Substantia nigra (tissue), 51 donors: ENCODE measurements at places on chromosomes 1 and 21.

DNA sequence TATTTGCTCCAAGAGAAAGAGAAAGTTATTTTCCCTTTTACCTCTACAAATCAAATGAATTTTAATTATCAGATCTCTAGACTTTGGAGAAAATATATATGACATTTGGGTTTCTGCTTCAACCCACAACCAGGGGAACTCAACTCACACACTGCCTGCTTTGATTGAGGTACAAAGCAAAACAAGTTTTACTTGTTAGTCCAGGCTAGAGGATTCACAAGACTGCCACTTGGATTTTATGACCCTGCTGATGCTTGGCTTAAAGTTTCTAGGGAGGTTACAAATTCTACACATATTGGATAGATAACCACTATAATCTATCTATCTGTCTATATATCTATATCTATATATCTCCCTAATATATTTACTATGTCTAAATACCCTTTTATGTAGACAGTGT lies 467.3 kb upstream of the RGS18 start:
- no peak for DNase-seq

DNA sequence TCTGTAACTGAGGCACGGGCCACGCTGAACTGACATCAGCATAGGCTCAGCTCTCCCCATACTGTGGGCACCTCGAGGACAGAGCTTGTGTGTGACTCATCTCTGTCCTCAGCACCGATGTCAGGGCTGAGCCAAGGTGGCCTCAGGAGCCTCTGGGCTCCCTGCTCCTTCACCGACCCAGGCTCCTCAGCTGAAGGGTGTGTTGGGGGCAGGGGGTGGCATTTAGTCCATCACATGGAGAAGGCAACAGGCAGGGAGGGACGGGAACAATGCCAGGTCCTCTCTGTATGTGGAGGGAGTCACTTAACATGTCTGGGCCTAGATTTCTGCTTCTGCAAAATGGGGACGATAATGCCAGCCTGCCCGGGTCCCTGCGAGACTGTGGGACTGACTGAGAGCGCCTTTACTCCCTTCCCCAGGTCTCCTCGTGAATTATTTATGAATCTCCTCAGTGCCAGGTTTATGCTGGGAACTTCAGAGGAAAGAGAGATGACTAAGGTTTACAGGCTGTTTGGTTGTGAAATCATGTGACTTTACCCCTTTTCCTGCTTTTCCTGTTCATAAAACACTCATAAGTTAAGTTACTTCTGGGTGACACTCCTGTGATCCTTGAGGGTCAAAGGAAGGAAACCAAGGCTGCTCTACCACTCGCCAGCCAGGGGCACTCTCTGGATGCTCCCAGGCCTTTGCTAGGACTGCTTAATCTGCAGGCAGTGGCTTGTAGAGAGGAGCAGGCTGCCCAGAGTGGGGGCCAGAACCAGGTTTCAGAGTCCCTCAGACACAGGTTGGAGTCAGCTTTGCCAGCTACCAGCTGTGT lies 16.2 kb downstream of the TTC39A start:
- no peak for DNase-seq

DNA sequence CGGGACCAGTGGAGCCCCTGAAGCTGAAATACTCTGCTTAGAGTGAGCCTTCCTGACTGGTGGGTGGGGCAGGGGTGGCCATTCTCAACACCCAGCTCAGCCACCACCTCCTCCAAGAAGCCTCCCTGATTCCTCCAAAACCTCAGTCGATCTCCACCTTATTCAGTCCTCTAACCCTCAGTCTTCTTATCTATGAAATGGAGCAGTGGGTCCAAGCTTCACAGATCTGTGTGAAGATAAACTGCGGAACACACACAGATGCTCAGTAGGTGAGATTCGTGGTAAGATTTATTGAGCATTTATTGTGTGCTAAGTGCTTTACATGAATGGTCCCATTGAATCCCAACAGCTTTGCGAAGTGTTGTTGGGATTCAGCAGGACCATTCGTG lies 93.1 kb upstream of the RUNX3 start:
- DNase-seq, result no peak

GRCh38 chr1:6850537-6850936 lies 65.3 kb downstream of the CAMTA1 start:
- DNase-seq, result no peak

GRCh38 chr1:42005530-42005929 lies 86.8 kb upstream of the HIVEP3 start:
- DNase-seq, result no peak

- DNase-seq, result no peak
Measured at GRCh38 chr21:40335704-40336103, 468.5 kb downstream of the PCP4 start.

- DNase-seq, result no peak
Measured at GRCh38 chr1:193457676-193458075, 271.3 kb upstream of the B3GALT2 start.

- no peak for DNase-seq
Measured at GRCh38 chr1:52056937-52057231, 789 bp downstream of the BTF3L4 start.

DNA sequence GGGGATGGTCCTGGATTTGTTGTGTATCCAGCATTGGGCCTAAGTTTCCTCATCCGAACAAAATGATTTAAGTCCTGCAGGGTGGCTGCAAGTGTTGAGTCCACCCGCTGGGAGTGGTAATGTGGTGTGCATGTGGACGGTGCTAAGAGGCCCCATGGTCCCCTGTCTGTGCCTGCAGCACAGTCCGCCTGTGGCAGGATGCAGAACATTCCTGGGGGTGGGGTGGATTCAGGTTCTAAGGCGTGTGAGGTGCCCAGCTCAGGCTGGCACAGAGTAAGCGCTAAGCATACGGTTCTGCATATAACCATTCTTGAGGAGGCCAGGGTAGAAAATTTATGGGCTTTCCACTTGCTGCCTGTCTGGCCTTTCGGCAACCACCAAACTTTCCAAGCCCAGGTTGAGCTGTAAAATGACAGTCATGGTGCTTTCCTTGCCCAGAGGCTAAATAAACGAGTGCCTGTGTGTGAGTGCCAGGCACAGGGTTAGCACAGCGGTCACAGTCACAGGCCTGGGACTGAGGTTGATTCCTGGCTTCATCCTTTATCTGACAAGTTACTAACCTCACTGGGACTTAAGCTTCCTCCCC lies 30.7 kb downstream of the SLC2A1 start:
- no peak for DNase-seq

GRCh38 chr1:61892977-61893376 lies 150.7 kb downstream of the PATJ start:
- DNase-seq, result no peak

DNA sequence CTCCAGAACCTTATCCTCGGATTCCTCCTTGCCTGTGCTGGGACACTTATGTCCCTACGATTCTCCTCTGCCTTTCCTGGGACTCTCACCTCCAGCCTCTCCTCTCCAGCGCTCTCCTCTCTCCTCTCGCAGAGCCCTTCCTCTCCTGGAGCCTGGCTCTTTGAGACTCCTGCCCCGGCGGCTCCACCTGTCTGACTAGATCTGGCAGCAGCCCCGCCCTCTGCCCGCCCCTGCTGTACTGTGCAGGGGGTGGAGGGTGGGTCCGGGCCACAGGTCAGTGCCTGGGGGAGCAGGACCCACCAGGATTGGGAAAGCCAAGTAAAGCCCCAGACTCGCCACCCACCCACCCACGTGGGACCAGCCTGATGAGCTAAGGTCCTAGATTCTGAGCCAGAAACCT lies 1.6 kb downstream of the ELOVL1 start:
- no peak for DNase-seq

DNA sequence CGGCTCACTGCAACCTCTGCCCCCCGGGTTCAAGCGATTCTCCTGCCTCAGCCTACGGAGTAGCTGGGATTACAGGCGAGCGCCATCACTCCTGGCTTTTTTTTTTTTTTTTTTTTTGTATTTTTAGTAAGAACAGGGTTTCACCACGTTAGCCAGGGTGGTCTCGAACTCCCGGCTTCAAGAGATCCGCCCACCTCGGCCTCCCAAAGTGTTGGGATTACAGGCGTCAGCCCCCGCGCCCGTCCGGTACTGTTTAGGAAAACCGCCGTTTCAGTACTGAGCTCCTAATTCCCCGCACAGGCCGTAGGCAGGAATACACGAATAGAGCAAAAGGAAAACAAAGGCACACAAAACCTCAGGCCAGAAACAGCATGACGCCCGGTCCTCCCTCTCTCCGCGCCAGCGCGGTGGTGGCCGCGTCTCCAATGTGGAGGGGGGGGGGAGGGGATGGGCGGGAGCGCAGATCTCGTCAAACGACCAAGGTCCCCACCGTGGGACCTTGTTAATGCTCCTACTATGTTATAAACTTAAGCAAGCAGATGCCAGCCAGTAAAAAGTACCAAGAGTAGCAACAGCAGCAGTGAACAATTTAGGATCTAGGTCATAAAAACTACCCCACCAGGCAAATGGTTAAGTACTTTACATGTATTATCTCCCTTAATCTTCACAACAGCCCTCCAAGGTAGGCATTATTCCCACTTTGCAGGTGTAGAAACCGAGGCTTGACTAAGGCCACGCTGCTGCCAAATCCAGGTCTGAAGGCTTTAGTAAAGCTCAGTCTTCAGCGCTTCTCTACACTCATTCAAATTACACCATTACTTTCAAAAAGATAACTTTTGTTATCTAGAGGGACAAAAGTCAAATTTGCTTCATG lies 648 bp upstream of the ADAR start:
- no peak for DNase-seq

GRCh38 chr1:200775850-200776249 lies 37.2 kb downstream of the CAMSAP2 start:
- no peak for DNase-seq

DNA sequence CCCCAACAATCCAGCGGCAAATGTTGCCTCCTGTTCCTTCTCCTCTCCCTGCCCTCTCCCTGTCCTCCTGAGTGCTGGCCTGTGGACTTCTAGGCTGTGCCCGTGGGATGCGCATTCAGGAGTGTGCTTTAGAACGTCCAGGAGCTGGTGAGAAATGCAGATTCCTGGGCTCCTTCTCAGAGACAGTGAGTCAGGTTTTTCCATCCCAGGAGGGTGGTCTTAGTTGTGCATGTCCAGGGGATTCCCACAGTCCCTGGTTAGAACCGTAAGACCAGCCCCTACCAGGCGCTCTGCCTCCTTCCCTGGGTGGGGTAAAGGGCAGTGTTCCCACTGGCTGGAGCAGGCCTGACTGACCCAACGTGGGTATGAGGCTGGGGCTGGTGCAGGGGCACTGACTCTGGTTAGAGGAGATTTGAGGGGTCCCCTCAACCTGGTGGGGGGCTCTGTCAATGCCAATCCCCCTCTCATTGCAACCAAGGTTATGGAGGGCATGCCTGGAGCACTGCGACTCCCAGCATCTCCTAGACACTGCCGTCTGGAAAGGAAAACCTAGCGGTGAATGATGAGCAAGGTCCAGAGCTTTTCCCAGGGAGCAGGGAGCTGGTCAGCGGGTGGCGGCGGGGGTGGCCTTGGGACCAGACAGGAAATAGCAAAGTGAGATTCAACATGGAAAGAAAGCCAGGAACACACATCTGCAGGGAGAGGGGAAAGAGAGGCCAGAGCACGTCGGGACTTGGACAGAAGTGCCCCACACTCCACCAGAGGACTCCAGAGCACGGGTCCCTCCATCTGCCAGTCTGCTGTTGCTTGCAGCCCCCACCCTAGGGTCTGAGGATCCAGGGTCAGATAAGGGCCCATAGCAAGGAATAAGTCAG lies 38.5 kb downstream of the HSPG2 start:
- no peak for DNase-seq

- DNase-seq, result no peak
Measured at GRCh38 chr1:236275061-236275460, 6.7 kb downstream of the ERO1B start.

DNA sequence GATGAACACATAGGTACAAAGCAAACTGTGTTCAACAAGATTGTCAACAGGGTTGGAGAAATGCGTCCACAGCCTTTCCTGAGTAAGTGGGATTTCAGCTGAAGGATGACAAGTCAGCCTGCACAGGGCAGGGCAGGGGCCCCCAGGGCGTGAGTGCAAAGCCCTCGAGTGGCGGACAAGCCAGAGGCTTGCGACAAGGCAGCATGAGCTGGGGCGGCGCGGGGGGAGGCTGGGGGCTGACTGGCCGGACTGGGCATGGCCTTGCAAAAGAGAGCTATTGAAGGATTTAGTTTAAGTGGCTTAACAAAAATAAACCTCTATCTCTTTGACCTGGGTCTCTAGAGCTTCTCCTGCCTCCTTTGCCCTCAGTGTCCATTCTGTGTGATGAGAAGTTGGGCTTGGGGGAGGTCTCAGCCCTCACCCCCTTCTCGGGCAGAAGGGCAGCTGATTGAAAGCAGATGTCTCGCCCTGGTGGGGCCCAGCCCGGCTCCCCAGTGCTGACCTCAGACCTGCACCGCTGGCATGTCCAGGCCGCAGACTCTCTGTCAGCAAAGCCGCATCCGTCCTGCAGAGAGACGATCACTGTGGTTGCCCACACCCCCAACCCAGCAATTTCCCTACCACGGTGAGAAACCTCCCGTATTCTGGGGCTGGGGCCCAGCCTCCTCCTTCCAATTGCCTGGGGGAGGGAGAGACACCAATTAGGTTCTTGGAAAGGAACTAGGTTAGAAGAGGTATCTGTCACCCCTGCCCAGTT lies 24.3 kb upstream of the EPS8L3 start:
- DNase-seq, result no peak

DNA sequence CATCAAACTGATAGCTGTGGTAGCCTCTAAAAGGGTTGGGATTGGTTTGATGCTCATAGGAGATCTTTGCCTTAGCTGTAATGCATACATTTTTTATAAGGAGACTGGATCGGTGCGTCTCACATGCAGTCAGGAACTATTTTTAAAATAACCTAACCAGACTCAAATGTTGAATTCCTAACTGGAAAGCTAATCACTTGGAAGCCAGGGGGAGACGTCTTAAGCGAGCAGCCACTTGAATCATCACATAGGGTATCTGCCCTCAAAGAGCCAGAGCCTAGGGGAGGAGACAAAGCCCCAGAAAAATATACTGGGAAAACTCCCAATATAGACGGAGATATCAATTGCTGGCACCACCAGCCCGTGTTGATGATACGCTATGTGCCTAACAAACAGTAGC lies 61.7 kb upstream of the PUM1 start:
- DNase-seq, result no peak

DNA sequence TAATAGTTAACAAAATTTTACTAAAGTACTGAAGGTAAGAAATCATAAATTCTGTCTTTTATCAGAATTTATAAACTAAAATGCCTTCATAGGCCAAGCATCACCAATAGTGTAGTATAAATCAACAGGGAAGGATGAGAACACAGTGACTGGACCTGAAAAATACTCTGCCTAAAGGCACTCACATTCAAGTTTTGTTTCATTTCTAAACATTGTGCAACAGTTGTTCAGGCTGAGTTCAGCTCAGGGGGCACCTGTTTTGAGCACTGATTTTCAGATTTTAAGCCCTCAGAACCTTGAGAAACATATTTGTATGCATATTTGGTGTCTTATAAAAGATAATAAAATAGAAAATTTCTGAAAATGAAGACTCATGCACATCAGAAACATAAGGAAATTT lies 12.4 kb downstream of the ACBD6 start:
- DNase-seq, result no peak
